Activated T-cell treated with anti-CD3 and anti-CD28 coated beads for 4 hours (primary cell): ENCODE measurements at places on chromosomes 7 and 10.

GRCh38 chr7:48140001-48140681, 31.1 kb upstream of the ABCA13 start:
- no peak for DNase-seq

DNA sequence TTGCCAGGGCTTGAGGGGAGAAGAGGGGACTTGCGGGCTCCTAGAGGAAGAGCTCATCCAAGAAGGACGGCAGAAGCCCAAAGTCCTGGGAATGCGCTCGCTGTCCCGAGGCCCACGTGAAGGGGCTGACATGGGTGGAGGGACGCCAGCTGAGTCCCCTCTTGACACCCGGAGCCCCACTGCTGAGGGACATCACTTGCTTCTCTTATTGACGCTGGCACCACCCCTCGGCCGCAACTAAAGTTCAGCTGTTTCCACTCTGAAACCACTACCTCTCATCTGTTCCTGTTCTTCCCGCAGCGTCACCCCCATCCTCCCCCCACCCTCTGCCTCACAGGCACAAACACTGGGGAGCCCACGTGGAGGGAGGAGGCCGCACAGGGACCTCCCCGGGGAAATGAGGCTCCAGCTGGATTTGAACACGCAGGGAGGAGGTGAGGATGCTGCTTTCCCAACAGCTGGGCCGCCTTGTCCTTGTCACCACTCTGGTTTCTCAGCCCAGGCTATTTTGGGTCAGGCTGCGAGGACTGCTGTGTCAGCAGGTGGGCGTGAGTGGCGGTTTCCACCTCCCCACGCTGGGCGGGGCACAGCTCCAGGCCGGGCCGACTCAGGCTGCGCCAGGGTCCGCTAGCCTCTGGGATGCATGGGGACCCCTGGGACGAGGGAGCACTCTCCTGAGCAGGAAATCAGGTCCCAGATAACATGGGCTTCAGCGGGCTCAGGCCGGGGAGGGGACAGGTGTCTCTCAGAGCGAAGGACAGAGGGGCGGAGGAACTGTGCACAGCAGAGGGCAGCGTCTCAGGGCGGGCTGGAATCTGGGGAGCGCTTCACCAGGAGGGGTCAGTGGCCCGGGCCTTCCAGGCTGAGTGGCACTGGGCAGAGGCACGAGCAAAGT, 156.3 kb downstream of the ZNF248 start:
- DNase-seq, result no peak

GRCh38 chr7:139651914-139652313, 125.9 kb downstream of the HIPK2 start:
- DNase-seq, result no peak

GRCh38 chr10:108515821-108516220, 1351.3 kb upstream of the SORCS1 start:
- DNase-seq, result no peak

GRCh38 chr10:119517235-119518141, 25.0 kb downstream of the RGS10 start:
- DNase-seq, result no peak

- no peak for DNase-seq
Measured at GRCh38 chr7:7188091-7188490, 5.7 kb downstream of the C1GALT1 start.

DNA sequence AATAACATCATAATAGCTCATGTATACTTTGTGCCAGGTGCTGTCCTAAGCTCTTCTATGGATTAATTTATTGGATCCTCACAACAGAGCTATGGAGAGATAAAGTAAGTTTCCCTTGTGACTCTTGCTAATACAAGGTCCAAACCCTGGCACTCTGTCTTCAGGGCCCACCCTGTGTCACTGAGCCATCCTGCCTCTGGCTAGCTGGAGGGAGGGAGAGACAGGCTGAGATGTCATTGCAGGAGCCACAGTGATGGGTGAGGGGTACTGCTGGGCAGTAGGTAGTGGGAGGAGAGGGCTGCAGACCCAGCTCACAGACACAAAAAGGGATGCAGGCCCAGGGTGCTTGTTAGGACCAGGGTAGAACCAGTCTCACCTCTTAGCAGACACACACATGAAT, 16.9 kb downstream of the GCK start:
- DNase-seq, result no peak

GRCh38 chr10:48474765-48475365, 130.0 kb downstream of the ARHGAP22 start:
- no peak for DNase-seq

DNA sequence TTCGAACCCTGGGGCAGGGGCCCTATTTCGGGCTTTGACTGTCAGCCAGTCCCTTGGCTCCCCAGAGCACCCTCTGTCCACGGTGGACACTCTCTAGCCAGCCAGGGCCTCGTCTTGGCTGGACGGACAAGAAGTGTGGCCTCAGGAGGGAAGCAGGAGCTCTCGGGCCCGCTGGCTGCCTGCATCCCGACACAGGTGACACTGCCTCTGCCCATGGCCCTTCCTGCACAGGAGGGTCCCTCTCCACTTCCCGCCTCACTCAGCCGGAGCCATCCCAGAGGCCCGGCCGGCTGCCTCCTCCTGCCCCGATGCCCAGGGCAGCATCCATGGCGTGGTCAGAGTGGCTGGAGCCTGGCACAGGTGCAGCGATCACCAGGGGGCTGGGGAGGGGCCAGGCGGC, 7.9 kb downstream of the ADGRA1 start:
- DNase-seq, result no peak

GRCh38 chr10:78600740-78601139, 468.0 kb upstream of the ZMIZ1 start:
- DNase-seq, result no peak

DNA sequence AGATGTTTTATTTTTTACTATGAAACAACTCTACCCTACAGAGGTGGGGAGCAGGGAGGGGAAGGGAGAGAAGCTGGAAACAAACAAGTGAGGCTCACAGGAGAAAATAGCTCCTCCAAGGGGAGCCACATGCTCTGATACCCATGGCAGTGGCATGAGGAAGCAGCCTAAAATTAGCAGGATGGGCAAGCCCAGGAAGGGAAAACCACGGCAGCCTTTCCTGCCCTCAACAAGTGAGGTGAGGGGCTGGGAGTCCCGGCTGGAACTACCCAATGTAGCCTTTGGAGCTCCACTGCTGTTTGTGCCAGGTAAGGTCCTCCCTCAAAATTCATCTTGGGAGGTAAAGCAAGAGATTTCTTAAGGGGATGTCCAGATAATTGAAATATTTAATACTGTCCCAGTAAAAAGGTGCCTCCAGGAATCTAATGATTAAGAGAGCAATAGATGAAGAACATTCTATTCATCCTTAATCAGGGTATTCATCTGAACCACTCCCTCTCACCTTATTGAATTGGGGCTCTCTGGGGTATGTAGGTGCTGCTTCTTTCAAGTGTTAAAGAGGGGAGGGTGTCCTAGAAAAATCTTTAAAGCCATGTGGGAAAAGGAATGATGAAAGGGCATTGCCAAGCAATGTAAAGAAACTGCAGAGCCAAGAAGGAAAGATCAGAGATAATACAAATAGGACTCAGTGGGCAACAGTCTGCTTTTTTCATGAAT, 12.8 kb upstream of the HERC4 start:
- DNase-seq, result no peak

DNA sequence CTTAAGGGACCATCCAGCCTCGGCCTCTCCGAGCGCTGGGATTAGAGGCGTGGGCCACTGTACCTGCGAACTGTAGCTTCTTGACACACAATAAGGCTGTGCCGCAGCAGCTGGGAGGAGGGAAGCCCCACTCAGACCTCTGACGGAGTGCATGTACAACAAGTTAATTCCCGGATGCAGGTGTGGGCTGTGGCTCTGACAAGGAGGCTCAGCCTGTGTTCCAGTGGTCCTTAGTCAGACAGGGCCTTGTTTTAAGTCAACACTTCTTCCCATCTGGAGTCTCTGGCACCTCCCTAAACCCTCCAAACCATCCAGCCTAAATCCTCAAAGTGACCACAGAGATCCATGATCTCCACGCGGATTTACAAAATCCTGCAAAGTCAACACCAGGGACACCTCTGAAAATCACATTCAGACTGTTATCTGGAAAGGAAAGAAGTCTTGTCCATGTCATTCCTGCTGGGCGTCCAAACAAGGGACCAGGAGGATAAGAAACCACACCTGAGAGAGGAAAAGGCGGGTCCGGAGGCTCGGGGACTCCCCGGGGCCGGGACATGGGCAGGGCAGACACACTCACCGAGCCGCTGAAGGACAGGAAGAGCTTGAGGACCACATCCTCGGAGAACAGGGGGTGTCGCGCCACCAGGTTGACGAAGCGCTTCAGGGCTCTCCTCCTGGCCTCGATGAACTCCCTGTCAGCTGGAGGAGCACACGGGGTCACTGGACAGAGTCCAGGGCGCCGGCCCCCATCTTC, 29.4 kb downstream of the NUDT1 start:
- no peak for DNase-seq

GRCh38 chr10:14068601-14069250, 262.0 kb downstream of the FRMD4A start:
- no peak for DNase-seq

- no peak for DNase-seq
Measured at GRCh38 chr10:114393886-114394285, 10.4 kb downstream of the AFAP1L2 start.

DNA sequence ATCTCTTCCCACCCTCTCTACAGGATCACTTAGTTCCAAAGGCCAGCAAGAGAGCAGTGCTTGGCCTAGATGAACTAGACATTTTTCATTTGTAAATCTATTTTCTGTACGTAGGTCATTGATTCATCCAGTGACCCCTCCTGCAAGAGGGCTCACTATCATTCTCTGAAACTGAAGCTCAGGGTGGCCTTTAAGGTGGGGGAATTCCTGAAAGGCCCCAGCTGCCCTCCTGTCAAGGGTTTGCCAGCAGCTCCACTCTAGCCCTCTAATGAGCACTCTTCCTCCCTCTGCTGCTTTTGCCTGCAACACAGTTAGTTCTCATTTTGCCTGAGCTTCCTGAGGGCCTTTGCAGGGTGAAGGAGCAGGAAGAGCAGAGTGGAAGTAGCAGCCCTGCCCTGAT, 41.2 kb downstream of the LRRC18 start:
- DNase-seq, result no peak

DNA sequence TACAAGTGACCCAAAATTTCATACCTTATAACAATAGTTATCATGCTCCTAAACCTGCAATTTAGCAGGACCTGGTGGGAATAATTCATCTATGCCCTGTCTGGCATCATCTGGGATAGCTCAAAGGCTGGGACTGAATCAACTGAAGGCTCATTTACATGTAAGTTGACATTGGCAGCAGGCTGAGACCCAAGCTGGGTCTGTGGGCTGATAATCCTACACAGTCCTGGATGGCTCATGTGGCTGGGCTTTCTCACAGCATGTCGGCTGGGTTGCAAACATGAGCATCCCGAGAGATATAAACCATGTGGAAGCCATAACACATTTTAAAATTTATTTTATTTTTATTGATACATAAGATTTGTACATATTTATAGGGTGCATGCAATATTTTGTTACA, 19.5 kb upstream of the ABCB5 start:
- no peak for DNase-seq

DNA sequence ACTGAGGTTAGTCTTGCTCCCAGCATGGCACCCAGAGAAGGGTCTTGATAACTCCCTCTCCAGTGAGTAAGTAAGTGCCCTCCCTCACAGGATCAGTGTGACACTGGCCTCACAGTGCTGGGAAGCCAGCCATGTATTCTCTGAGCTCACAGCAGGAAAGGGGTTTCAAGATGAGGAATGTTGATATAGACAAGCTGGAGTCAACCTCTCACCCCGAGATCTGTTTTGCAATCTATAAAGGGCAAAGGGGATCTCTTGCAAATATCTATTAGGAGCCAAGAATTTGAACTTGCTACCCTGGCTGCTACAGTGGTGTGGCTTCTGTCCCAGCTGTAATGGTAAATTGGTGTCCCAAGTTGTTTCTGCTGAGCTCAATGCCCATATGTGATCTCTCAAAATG, 70.2 kb upstream of the ADAM12 start:
- DNase-seq, result no peak
